ENCODE measurements at places on chromosomes 12 and 14.
A peak's percentile ranks its signal among the peaks of the same experiment; 100 is the strongest.

DNA sequence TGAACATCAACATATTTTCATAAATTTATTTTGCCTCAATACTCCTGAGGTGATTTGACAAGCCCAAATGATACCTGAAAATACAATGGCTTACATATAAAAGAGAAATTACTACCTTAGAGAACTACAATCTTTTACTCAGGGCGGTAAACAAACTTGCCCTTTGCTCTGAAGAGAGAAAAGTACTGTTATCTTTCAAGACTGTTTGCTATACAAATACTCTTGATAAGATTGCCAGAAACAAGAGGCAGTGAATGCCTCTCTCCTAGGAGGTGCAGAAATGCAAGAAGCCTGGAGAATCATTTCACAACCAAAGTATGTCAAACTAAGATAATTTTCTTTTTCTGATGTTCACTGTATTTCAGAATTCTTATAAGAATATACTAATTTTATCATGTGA lies 160.3 kb downstream of the ALX1 start:
- DNase-seq: no peak

DNA sequence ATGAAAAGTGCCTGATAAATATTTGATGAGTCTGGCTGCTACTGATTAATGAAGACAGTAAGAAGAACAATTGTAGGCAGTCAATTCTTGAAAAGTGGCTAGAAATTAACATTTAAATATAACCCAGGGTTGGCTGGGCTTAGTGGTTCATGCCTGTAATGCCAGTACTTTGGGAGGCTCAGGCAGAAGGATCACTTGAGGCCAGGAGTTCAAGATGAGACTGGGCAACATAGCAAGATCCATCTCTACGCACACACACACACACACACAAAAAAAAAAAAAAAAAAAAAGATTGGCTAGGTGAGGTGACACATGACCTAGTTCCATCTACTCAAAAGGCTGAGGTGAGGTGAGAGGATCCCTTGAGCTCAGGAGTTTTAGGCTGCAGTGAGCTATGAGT lies 7.9 kb upstream of the PLBD1 start:
- DNase-seq: no peak

DNA sequence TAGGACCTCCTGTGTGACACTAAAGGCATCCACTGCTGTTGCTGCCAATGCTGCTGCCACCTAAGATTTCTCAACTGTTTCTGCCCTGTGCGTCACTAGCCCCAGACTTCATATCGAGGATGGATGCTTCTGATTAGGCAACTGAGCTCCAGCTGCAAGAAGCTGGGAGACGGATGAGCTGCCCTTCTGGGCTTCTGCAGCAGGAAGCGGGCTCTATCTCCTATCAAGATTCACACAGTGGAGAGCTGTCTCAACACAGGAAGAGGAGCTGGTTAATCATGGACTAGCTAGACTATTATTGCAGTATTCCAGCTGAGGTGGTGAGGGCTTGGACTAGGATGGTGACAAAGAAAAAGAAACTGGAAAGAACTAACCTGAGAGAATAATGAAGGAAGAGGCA lies 59.2 kb upstream of the PELI2 start:
- no peak for DNase-seq

- DNase-seq: no peak
Measured at GRCh38 chr12:113948151-113948914, 17.8 kb downstream of the RBM19 start.

DNA sequence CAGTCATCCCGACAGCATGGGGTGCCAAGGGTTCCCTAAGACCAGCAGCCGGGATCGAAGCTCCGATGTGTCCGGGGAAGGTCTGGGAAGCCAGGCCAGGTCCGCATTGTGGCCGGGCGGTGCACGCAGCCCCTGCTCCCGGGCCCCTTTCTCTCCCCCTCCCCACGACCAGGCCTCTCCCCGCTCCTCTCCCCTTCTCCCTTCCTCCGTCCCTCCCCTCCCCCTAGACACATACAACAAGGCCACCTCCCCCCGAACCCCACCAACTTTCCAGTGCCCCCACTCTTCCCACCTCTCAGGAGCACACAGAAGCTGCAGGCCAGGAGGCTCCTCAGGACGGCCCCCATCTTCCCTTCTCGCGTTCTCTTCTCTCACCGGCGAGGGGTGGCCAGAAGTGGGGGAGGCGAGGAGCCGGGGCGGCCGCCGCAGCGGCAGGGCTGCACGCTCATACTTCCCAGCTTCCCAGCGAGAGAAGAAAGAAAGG lies 413 bp downstream of the LRP6 start:
- DNase-seq: peak; percentile 1

Measured in activated naive CD8-positive, alpha-beta T cell treated with anti-CD3 and anti-CD28 coated beads for 36 hours (primary cell).